Stimulated activated CD4-positive, alpha-beta T cell treated with anti-CD3 and anti-CD28 coated beads, Interleukin-2, amount 100 ng/mL, for 24 hours (primary cell): ENCODE measurements at places on chromosomes 2 and 18.

- DNase-seq, result no peak
Measured at GRCh38 chr18:56659111-56659510, 8.0 kb downstream of the WDR7 start.

DNA sequence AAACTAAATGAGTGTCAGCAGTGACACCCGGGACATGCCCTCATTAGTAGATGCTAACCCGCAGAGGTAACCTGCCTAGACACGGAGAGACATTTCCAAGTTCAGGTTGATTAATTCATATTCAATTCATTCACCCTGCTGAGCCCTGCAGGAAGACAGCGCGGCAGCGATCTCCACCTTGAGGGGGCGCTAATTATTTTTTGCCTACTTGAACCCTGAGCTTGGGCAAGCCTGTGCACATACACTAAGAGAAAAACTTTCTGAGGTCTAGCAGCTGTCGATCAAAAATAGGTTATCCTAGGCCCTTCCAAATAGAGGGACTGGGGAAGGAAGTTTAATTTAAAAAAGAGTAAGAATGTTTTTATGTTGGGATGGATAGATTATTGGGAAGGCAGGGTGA, 1.3 kb upstream of the LYPD6 start:
- DNase-seq, result no peak

GRCh38 chr2:74130211-74130995, 17.3 kb downstream of the BOLA3 start:
- DNase-seq, result no peak

GRCh38 chr2:73091164-73091563, 19.7 kb upstream of the SFXN5 start:
- DNase-seq, result no peak
